HEK293T (cell line): ENCODE measurements at places on chromosomes 12 and 14.
A peak's percentile ranks its signal among the peaks of the same experiment; 100 is the strongest.

DNA sequence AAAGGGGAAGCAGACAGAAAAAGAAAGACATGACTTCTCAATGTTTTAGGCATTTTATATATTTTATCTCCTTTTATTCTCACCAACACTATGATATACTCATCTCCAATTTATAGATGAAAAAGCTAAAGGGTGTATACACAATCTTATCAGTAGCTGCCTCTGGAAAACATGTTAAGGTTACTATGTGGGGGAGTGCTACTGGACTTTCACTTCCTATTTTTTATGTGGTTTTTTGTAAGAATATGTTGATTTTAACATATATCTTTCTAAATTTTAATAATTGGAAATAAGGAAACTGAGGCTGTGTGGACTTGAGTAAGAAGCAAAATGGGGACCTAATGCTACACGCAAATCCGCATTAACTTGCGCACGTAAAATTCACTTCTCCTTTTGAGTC, 99.6 kb upstream of the PDE3A start:
- DNase-seq: no peak

- peak; percentile 91 for DNase-seq
Observed at GRCh38 chr14:33950320-33951182, at the start of gene EGLN3. EGLN3 (minus strand) TSS chr14:33951074; CDS start chr14:33950752, 322 bp downstream.

DNA sequence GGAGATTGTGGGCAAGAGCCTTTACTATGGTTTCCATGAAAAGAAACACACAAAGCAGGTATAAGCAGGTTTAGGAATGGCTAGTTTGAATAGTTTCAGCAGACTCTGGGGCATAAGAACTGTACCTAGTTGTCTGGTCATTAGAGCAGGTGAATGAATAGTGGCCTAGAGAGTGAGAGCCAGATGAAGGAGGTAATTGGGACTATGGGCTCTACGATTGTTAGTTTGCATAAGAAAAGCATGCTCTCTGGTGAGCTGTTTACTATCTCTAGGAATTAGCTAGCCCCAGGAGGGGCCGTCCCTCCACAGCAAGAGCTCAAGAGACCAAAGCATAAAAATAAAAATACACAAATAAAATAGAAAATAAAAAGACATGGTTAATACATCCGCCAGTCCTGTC, 397.5 kb upstream of the GARIN6 start:
- no peak for DNase-seq

DNA sequence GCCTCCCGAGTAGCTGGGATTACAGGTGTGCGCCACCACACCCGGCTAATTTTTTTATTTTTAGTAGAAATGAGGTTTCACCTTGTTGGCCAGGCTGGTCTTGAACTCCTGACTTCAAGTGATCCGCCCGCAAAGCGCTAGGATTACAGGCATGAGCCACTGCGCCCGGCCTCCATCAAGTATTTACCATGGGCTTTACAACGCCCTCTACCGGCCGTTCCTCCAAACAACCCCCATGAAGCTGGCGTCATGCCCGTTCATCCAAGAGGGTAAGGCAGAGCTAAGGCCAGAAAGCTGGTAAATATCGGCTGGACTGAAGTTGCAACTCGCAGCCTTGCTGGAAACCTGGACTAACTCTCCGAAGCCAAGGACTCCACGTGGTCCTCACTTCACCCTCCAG, 41.6 kb downstream of the RNF34 start:
- DNase-seq: no peak

DNA sequence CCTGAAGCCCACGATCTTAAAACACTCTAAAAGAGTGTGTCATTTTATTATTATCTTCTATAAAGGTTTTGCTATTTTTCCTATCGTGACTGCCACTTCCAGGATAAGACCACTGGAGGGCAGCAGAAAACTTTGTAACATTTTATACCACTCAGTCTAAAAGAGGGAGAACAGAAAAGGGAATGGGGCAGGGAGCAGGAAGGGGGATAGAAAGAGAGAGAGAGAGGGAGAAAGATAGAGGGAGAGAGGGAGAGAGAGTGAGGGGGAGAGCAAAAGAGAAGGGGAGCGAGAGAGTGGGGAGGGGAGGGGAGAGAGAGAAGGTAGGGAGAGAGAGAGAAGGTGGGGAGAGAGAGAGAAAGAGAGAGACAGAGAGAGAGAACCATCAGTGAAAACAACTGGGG, 2.0 kb upstream of the ART4 start:
- DNase-seq: peak; percentile 55

DNA sequence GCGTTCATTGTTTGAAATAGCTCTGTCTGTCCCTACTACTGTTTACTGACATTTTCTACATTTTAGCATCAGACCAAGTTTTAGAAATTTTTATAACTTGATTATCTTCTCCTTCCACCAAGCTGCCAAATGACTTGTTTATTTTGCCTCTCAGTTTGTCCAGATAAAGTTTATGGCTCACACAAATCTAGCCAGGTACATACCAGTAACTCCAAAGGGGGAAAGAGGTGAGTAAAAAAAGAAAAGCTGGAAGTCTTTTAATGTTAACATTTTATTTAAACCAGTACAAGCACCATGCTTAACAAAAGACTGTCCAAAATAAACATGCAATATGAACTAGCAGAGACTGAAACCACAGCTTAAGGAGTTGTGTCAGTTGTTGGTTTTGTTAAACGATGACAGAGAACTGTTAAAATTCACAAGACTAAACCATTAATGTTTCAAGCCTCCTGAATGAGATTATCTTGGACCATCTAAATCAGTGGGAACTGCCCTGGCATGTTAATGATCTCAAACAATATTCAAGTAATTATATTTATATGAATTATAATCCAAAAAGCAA, 14.5 kb downstream of the GMFB start:
- no peak for DNase-seq

DNA sequence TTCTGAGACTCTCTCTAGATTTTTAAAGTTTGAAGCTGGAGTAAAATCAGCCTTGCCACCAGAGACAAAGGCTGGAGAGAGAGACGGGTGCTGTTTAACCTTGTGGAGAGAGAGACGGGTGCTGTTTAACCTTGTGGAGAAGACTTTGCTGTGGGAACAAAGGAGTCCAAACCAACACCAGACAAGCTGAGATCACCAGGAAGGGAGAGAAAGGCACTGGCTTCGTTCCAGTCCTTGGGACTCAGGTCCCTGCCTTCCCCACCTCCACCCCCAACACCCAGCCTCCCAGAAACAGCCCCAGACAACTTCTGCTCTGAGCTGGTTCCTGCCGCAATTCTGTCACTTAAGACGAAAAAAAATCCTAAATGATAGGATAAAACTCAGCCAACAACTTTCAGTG, 1389.3 kb downstream of the AACS start:
- DNase-seq: no peak
